ENCODE measurements at places on chromosomes 12 and 14. TPM values are rescaled to one million over a fixed set of nuclear protein-coding genes. Genes with fewer than 3 reads are reported as not detected.

DNA sequence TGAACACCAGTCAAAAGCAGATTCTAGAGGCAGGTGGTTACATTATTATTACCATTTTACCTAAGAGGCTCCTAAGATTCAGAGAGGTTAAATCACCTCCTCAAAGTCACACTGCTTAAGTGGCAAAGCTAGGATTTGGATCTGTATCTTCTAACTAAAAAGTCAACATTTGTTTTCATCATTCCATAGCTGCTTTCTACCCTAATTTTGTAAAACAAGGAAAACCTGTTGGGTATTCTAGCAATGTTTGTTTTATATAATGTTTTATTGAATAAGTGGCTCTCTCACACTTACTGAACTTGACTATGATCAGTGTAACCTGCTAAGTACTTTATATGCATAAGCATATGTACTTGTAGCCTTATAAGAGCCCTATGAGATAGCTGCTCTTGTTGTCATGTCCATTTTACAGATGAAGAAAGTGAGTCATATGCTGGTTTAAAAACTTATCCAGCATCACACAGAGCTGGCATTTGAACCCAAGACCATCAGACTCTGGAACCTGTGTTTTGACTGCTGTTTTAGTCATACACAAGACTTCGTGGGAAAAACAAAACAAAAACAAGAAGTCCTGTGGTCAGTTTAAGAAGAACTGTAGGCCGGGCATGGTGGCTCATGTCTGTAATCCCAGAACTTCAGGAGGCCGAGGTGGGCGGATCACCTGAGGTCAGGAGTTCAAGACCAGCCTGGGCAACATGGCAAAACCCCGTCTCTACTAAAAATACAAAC lies 31.7 kb upstream of the EVL start:
- no peak for DNase-seq

TUBA1B gene
- total RNA-seq, result 4,068 TPM

GRCh38 chr12:66662729-66663128 lies 16.1 kb downstream of the GRIP1 start:
- DNase-seq, result peak; percentile 55

- DNase-seq, result no peak
Measured at GRCh38 chr14:91310606-91311283, 66.2 kb upstream of the GPR68 start.

DNA sequence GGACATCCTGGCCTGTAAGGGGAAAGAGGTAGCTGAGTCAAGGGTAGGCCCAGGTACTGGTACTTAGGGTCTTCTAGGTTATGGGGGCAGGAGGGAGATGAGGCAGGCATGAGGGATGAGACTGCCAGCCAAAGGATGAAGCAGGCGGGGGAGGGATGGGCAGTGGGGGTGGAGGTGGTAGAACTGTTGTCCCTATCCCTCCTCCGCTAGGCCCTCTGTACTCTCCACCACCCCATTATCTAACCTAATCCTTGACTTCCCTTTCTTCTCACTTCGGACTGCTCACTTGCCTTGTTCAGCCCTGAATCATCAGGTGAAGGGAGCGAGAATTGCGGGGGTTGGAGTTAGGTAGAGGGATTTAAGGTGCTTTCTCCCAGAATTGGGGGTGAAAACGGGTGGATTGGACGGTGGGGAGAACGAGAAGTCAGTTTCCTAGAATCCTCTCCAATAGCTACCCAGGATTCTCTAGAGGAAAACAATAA lies 562 bp downstream of the PAN2 start:
- DNase-seq, result no peak

- no peak for DNase-seq
Measured at GRCh38 chr12:114400925-114401324, 5.0 kb downstream of the TBX5 start.

CLEC7A gene
- total RNA-seq, result 40.5 TPM

DNA sequence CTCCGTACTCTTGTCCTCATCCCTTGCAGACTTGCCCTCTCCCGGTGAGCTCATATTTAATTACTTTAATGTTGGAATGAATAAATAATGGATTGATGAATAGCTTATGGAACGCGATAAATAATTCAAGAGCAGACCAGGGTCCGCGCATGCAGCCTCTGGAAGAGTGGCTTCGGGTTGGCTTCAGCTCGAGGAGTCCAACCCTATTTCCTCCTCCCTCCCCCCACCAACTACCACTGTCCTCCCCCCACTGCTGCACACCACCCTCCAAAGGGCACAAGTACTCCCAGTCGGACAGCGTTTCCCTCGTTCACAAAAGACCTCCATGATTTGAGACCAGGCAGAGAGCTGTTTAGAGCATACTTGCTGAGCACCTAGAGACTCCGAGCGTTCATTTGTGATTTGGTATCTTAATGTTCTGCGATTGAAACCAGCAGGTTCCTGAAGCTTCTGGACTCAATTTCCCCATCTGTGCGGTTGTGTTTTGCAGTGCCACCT lies 647 bp upstream of the SIX1 start:
- peak; percentile 58 for DNase-seq

DNA sequence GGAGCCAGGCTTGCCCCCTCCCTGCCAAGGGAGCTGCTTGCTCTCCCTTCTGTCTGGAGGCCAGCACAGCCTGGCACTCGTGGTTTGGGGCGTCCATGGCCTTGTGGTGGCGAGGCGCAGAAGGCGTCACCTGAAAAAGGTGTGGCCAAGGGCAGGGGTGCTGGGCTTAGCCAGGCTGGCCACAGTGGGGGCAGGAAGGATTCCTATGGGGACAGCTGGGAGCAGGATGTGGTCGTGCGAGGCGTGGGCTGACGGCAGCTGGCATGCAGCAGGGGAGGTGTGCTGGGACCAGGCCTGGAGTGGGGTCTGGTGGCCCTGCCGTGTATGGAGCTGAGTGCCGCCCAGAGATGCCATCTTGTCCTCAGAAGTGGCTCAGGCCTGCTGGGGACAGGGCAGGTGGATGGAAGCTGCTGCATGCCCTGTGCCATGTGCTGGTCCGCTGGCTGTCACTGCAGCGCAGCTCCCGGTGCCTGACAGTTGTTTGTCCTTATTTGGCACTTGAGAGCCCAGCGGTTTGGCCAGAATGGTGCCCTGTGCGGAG lies 30.0 kb downstream of the SH2B3 start:
- DNase-seq, result peak; percentile 36

DNA sequence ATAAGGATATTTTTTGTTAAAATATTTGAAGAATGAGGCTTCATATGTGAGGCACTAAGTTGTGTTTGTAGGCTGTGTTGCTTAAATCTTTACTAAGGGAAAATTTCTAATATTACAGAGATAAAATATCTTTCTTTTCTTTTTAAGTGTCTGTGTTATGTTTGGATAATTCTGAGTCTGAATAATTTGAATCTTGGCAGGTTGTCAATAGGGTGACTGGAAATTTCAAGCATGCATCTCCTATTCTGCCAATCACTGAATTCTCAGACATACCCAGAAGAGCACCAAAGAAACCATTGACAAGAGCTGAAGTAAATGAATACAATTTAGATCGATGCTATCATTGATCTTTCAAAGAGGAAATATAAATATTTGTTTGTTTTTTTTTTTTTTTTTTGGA lies 29.4 kb downstream of the TMPO start:
- peak; percentile 16 for DNase-seq

B3GNT4 gene
- total RNA-seq, result 0.34 TPM

Data from M059J (cell line).